ENCODE measurements at places on chromosomes 5 and 9.

GRCh38 chr5:142929587-142929986, 159.4 kb downstream of the ARHGAP26 start:
- no peak for DNase-seq

DNA sequence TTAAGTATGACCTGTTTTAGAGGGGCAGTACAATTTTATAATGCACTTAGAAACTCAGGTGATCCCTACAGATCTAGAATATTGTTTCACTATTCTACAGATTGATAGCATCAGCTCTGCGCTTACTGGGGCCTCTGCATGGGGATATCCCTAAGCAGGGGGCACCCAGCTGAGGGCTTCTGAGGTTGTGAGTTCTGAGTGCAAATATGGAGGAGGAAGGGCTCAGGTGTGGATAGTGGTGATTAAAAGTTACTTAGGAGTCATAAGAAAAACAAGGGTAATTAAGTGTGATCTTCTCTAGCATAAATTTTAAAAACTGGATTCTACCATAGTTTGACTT, 274.4 kb downstream of the EFNA5 start:
- no peak for DNase-seq

DNA sequence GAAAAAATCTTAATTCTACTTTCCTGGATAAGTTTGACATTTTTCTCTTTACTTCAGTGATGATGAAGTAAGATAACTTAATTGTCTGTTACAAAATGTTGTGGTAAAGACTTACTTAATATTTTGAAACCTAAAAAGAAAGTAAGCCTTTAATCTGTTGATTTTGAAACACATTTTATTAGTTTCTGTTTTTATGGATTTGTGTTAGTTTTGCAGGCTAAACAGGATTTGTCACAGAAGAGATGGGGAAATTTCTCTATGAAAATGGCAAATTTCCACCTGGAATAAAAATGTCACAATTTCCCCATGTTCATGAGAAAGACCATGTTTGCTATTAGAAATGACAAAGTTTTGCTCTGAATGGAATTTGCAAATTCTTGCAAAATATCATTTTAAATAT, 237.1 kb downstream of the RFX3 start:
- DNase-seq = no peak

GRCh38 chr5:107257885-107258520, 412.7 kb downstream of the EFNA5 start:
- no peak for DNase-seq

GRCh38 chr5:115098041-115098702, 71.5 kb downstream of the TRIM36 start:
- peak; percentile 17 for DNase-seq

Data from stimulated activated CD4-positive, alpha-beta T cell treated with anti-CD3 and anti-CD28 coated beads, Interleukin-2, amount 100 ng/mL, for 24 hours (primary cell).